ENCODE measurements at places on chromosomes 6 and 20. TPM values are rescaled to one million over a fixed set of nuclear protein-coding genes. Genes with fewer than 3 reads are reported as not detected.

GRCh38 chr6:40953486-40953885 lies 85.5 kb downstream of the UNC5CL start:
- DNase-seq, result no peak

GRCh38 chr6:163922562-163922961 lies 508.0 kb downstream of the QKI start:
- no peak for DNase-seq

DNA sequence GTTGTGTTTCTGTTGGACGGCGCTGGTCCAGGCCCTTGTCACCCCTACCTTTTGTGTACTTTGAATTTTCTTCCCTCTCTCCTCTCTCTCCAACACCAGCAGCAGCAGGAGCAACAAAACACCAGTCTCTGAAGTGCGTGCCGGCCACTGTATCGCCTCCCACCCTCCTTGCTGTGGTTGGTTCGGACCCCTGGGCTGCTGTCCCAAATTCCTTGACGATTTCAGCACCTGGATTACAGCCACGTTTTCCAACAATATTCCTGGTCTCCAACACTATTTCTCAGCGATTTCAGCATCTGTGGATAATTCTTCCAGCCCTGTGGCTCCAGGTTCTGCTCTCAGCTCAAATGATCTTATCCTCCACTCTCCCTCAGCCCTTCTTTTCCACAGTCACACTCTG lies 11.8 kb downstream of the MAS1 start:
- no peak for DNase-seq

DNA sequence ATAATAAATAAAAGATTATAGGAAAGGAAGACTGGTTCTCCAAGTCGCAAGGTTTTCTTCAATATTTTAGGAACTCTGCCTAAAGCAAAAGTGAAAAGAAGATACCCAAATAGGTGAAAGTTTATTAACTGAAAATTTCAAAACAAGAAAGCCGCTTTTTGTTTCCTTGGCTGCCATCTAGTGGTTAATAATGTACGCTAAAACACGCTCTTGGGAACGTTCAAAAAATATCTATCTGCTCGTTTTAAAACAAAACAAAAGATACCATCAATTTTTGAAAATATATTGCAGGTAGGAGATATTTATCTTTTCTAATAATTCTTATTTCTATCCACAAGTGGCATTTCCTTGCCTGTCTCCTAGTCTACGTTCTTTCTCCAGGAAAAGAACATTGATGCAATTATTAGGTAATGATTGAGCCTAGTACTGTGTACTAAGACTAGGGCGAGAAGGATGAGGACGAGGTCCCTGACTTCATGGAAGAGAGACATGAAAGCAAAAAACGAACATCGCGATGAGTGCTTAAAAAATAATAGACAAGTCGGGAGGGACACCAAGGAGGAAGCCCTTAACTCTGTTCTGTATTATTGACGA lies 97.2 kb downstream of the SPTLC3 start:
- DNase-seq, result no peak

- DNase-seq, result no peak
These were observed 862 bp upstream of the TFAP2C start for GRCh38 chr20:56628015-56628872.

- DNase-seq, result no peak
These were observed 166.6 kb upstream of the SOX4 start for GRCh38 chr6:21426841-21427490.

GRCh38 chr6:26258212-26258977 lies 106.6 kb upstream of the BTN3A2 start:
- DNase-seq, result no peak

DNA sequence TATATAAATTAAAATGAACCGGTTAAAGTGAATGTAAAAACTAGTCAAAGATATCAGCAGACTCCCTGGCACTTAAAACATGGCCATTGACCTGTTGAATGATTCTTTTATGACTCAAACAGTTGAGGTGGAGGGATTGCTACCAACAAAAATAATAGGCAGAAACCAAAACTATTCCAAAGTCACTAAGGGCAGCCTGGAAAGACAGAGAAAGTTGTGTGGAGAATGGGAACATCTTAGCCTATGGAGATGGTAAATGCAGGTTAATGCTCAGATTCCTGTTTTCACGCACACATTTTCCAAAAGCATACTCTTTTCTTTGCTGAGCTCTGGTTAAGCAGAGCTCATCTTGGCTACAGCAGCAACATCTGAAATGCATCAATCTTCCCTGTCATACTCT lies 553.5 kb downstream of the HACE1 start:
- DNase-seq, result no peak

- no peak for DNase-seq
These were observed 4.2 kb downstream of the RIMS4 start for GRCh38 chr20:44805979-44806620.

DNA sequence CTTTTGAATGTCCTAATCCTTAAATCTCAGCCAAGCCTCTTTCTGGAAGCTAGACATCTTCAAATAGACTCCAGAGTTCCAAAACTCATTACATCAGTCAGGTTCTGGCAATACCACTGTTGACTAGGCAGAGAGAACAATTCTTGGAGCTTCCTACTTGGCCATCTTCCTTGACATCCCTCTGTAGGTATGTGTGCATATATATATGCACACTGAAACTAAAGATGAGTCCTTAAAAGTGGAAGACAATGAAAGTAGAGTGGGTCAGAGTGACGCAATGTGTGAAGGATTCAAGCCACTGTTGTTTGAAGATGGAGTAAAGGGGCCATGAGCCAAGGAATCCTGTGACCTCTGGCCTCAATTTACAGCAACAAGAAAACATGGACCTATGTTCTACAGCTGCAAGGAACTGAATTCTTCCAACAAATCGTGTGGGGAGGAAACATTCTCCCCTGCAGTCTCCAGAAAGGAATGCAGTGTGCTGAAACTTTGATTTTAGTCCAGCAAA lies 18.7 kb upstream of the DUSP22 start:
- no peak for DNase-seq

- no peak for DNase-seq
These were observed 363.9 kb downstream of the PREX1 start for GRCh38 chr20:48463916-48464315.

DNA sequence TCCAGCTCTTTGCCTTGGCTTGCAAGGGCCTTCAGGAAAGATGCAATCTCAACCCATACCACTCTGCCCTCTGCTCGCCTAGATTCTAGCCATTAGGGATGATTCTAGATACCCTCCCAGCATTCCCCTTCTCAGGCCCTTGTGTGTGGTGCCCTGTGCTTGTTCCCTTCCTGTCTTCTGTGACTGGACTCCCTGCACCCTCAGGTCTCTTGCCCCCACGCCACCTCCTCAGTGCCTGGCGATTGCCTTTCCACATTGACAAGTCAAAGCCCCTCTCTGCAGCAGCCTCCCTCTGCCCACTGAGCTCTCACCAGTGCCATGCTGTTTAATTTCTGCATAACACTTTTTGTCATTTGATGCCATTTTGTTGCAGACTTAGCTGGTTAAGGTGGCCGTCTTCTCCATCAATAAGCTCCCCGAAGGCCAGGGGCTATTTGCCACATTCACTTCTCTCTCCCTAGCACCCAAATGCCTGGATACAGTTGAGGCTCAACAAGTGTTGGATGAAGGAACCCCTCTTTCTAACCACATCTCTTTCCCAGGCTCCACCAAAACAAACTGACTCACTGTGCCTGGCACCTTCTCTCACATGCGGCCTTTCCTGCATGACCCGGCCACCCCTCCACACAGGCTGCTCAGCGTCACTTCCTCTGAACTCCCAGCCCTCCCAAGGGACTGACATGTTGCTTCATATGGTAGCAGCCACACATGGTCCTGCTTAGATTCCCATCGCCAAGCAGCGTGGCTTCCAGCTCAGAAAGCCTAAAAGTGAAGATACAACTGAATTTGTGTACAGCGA lies 4.6 kb upstream of the TXNDC5 start:
- DNase-seq, result no peak

DNA sequence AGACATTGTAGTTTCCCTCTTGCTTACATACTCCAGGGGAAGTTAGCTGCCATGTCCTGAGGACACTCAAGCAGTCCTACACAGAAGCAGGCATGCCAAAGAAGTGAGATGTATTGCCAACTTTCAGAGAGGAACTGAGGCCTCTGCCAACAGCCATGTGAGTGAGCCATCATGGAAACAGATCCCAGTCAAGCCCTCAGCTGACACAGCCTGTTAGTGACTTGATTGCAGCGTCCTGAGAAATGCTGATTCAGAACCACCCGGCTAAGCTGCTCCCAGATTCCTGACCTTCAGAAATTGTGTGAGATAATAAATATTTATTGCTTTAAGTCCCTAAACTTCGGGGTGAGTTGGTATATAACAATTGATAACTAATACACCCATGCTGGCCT lies 38.1 kb downstream of the GSTA2 start:
- DNase-seq, result no peak

- DNase-seq, result no peak
These were observed 25.6 kb upstream of the ID4 start for GRCh38 chr6:19811397-19812079.

DNA sequence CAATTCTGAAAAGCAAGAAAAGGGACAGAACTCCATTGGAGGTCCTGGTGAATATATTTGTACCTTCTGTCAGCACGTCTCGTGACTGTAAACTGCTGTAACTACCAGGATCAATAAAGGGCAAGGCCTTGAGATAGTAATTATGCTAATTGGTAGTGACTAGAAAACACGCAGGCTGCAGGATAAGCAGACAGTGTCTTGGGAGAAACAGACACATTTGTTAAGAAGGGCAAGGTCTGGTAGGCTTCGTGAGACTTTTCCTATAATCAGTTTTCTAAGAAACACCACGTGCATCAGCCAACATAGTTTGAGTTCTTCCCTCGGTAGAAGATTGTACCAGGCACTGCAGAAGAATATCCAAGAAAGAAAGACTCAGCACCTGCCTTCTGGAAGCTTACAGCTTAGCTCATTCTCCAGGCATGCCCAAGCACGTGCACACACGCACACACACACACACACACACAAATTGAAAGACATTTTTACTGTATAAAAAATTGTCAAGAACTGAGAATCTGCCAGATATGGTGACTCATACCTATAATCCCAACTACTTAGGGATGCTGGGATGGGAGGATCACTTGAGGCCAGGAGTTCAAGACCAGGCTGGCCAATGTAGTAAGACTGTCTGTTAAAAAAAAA lies 167.0 kb upstream of the SASH1 start:
- no peak for DNase-seq

DNA sequence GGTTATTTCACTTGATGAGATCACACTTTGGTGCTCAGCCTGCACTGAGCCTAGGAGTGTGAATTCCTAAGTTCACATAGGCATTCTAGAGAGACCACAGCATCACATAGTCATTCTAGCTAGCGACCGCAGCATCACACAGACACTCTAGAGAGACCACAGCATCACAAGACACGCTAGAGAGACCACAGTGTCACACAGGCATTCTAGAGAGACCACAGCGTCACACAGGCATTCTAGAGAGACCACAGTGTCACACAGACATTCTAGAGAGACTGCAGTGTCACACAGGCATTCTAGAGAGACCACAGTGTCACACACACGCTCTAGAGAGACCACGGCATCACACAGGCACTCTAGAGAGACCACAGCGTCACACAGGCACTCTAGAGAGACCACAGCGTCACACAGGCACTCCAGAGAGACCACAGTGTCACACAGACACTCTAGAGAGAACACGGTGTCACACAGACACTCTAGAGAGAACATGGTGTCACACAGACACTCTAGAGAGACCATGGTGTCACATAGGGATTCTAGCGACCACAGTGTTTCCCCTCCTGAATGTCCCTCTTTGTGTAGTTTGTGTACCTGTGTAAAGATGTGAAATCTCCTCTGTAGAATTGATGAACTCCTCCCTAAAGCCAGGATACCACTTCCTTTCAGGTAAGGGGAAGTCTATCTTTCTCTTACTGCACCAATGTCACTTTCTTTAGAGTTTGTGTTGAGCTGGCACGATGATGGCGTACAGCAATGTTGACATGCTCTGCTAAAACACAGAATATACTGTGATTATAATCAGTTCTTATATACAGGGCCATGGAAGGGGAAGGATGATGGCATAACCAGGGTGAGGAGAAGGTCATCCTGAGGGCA lies 169.4 kb downstream of the ZDHHC14 start:
- no peak for DNase-seq

The FUT9 gene
- not detected for total RNA-seq

The VSTM2L gene
- not detected for total RNA-seq

The ADGB gene
- not detected for total RNA-seq

The PABPC1L gene
- 22.8 TPM for total RNA-seq

The ILRUN gene
- total RNA-seq, result 44.9 TPM

The C20orf202 gene
- not detected for total RNA-seq

The AIF1 gene
- 31.8 TPM for total RNA-seq

The DZANK1 gene
- 1.8 TPM for total RNA-seq

The PRKN gene
- total RNA-seq, result 5.4 TPM

The PACRG gene
- 0.81 TPM for total RNA-seq

The SPTLC3 gene
- 0.38 TPM for total RNA-seq

Data from CD4-positive, alpha-beta T cell (primary cell).